Stromal cell of bone marrow (primary cell): ENCODE measurements at places on chromosomes 5 and 9.
A peak's percentile ranks its signal among the peaks of the same experiment; 100 is the strongest.

DNA sequence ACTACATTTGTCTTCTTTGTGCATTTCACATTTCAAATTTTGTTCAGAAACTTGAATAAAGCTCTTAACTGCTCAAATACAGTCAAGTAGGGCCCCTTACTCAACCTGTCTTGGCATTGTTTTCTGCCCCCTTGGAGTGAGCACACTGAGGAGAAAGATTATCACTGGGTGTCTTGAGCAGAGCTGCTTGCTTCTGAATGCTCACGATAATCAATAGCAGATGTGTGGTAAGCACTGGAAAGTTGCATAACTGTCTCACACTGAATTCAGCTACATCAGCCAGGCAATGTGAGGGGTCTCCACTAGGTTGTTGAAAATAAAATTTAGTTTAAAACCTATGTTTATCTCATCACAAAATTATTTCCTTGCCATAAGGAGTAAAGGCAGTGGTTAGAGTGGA, 7.8 kb upstream of the TNFAIP8 start:
- no peak for DNase-seq

DNA sequence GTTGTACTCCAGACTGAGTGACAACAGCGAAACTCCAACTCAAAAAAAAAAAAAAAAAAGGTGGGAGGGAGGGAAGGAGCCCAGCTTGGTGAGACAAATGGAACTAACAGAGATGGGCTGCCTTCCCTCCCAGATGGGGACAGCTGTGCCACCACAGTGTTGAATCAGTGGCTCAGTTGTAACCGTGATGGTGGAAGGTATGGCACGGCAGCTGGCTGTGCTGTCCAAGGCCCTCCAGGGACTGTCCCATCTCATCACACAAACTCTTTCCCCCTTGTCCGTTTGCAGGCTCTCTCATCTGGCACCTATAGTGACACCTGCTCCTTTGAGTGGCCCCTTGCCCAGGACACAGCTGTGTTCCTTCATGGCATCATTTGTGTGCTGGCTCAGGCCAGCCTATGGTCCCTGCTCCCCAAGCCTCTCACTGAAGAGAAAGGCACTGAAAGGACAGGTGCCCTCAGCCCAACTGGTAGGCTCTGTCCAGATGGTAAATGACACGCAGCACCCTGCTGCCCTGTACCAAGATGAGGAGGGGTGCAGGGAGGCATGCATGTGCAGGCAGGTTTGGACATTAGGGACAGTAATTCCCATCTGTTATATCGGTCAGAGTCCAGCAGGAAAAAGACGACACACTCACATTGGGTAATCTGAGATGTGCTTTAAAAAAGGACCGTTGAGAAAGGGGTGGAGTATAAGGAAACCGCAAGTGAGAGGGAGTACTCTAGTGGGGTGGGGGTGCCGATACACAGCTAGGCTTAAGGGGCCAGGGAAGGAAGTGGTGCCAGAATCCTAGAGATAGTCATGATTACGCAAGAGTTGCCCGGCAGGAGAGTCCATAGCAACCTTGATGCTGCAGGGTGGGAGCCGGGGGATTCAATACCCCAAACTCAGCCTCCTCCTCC, 4.3 kb downstream of the SMIM33 start:
- peak; percentile 40 for DNase-seq

GRCh38 chr9:1701113-1701512, 314.0 kb upstream of the SMARCA2 start:
- DNase-seq, result no peak

DNA sequence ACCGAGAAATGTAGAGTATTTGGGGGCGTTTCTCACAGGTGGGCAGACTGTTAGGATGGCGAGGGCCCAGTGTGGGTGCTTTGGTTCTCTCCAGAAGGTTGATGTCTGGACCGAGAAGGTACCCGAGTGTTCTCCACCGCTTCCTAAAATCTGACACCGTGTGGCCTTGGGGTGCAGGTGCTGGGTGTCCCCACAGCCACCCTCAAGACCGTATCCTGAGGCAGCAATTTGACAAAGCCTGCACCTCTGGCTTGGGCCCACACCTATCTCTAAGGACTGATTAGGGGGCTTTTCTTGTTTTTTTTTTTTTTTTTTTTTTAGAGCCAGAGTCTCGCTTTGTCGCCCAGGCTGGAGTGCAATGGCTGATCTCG, 1.3 kb downstream of the PPP1R26 start:
- no peak for DNase-seq

- no peak for DNase-seq
Observed at GRCh38 chr9:16625161-16625631, 245.3 kb downstream of the BNC2 start.

DNA sequence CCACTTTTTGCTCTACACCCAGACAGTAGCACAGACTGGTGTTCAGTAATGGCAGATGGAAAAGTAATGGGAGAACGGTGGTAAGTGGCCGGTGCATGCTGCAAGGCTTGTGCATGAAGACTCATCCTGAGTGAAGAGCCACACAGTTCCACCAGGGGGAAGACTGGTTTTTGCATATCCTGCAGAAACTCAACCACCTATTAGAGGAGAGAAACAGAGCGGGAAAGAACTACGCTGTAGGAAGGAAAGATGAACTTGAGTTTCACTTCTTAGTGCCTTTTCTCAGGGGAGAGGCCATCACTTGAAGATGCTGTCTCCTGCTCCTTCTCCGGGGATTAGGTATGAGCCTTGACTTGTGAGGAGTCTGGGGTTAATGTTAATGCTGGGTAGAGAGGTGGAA, 9.4 kb upstream of the PRSS3 start:
- no peak for DNase-seq

GRCh38 chr9:115522912-115523311, 405.0 kb upstream of the TNC start:
- no peak for DNase-seq

DNA sequence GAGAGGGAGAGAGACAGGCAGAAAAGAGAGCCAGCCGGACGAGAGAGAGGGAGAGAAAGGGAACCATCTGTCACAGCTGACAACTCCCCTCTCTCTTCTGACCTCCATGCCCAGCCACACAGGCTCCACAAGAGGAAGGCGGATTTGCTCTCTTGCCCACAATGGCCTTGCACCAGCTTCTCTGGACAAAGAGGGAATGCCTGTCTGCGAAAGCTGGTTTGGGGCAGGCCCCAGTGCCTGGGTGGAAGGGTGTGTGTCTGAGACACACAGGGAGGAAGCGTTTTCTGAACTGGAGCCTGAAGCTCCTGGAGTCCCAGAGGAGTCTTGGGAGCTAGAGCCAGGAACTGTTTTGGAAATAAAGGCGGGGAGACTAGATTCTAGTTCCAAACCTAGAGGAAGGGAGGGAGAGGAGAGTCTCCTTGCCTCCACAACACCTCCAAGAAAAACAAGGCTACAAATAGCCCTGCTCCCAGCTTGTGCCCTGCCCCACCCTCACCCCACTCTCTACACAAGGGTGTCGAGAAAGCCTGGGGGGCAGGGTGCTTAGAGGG, 12.5 kb downstream of the C1QTNF2 start:
- no peak for DNase-seq

- no peak for DNase-seq
Observed at GRCh38 chr9:113998525-113999255, 79.4 kb downstream of the AMBP start.

- no peak for DNase-seq
Observed at GRCh38 chr9:111050819-111051218, 12.5 kb upstream of the LPAR1 start.

DNA sequence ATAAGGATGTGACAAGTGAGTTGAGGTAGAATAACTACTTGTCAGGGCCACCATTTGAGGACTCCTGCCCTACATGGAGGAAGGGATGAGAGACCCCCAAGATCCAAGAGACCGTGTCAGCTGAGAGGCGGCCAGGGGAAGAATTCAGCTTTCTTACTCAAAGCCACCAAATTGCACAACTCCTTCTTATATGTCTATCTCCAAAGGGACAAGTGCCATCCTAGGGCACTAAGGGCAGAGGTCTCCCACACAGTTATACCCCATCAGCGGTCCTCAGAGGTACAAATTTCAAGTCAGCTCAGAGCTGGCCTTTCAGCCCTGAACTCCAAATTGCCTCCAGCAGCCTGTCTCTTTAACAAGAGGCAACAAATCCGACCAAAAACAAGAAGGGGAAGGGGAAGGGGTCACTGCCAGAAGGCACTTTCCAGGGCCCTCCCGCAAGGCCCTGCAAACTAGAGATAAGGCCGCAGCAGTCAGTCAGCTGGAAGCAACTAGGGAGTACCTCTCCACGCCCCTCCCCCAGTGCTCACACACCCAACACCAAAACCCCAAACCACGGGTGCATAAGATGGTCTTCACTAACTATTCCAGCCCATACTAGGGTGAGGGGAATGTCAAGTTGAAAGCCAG, 6.1 kb upstream of the STOML2 start:
- no peak for DNase-seq

GRCh38 chr5:52809884-52810283, 22.2 kb downstream of the ITGA1 start:
- no peak for DNase-seq

DNA sequence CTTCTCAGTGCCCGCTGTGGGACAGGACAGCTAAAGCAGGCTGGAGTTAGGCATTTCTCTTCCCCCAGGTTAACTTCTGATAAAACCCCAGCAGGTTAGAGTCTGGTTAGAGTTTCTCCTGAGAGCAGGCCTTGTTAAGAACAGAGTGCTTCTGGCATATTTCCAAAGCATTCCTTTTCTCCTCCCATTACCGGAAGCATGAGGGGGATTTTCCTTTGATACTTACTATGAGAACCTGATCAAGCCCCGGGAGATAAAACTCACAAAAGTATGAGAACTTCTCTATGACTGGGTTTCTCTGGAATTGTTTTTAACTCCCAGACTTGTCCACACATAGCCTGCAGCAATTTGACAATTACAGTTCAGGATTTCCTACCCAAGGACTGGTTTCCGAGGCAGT, 77.4 kb upstream of the MAST4 start:
- DNase-seq, result no peak

DNA sequence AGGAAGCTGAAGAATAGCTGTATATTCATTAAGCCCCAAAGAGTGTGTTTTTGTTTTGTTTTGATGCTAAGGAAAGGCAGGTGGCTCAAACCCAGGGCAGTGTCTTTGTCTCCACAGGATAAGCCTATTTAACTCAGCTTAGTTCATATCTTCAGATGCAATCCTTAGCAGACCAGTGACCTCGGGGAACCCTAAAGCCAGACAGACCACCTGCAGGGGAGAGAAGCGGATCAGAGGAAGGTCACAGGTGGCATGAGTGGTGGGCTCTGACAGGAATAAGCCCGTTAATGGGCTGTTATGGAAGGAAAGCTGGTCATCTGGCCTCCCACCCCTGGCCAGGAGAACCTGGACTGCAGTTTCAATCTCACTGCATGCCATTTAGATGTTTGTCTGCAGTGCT, 30.8 kb downstream of the TAS2R1 start:
- no peak for DNase-seq

- DNase-seq, result no peak
Observed at GRCh38 chr9:93065135-93065720, 6.7 kb downstream of the SUSD3 start.

- no peak for DNase-seq
Observed at GRCh38 chr5:23840083-23840482, 332.7 kb downstream of the PRDM9 start.

DNA sequence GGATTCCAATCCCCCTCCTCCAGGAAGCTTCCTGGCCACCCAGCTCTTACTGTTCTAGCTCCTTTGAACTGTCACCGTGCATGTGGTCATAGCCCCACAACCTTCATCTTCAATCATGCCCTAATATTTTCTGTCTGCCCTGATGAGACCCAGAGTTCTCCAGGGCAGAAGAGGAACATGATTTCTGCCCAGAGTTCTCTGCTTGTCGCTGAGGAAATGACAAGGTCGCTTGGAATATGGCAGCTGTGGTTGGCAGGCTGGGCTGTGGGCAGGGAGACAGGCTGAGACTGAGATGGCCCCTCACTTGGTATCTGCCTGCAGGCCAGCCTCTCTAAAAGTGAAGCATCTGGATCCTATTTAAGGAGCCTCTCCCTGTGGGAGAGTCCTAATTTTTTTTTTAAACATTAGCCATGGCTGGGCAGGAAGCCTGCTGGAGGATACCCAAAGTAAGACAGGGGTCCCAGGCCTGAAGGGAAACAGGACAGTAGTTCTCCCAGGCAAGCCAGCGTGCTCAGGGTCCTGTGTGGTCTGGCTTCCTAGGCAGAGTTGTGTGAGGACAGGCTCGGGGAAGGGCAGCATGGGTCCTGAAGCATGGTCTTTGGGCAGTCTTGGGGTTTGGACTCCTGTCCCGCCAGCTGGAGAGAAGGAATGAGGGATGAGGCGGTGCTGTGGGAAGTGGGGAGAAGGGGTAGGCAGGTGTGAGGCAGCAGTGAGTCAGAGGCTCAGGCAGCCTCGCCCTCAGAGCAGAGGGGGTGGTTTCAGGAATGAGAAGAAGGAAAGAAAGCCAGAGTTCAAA, 242.1 kb downstream of the FSTL4 start:
- no peak for DNase-seq

- DNase-seq, result no peak
Observed at GRCh38 chr9:89497978-89498851, at the start of gene SEMA4D. Gene SEMA4D, minus strand, starts transcription at chr9:89498113. Its CDS starts 92,657 bp downstream, at chr9:89405456.

DNA sequence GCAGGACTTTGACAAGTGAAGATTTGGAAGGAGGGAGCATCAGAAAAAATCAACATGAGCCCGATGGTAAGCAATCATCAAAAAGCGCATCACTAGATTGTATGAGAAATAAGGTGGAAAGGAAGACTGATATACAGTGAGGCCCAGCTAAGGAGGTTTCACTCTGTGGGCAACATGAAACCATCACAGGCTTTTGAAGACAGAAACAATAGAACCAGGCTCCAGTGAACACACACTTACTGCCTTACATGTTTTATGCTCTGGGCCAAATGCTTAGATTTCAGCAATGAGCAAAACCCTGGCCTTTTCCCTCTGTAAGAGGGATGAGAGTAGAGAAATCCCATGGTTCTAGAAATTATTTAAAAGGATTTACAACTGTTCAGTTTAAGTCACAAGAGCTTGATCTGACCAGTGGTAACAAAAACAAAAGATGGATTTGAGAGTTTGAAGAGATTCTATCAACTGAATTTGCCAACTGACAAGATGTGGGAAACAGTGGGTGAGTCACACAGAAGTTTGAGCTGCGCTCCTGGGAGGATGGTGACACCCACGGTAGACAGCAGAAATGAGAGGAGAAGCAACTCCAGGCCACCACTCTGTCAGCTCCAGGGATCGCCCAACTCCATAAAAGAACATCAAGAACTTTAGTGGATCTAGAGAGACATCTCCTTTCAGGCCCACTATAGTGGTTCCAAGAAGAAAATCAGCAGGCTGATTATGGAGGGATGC, 261.8 kb downstream of the MCTP1 start:
- DNase-seq, result no peak

GRCh38 chr5:113749334-113749733, 235.8 kb downstream of the YTHDC2 start:
- DNase-seq, result no peak

GRCh38 chr9:110308633-110309038, 29.0 kb downstream of the TXNDC8 start:
- no peak for DNase-seq
